ENCODE measurements at places on chromosomes 12 and 14. TPM values are rescaled to one million over a fixed set of nuclear protein-coding genes. Genes with fewer than 3 reads are reported as not detected.

- DNase-seq = no peak
- peaks cover 9% of the 10 kb centered on the region for H3K4me1 ChIP-seq
- no peak overlapping the region for H3K27ac ChIP-seq
- H3K27me3 ChIP-seq = peaks cover 4% of the 10 kb centered on the region
Measured at GRCh38 chr14:65169351-65169750, 67.0 kb upstream of the MAX start.

DNA sequence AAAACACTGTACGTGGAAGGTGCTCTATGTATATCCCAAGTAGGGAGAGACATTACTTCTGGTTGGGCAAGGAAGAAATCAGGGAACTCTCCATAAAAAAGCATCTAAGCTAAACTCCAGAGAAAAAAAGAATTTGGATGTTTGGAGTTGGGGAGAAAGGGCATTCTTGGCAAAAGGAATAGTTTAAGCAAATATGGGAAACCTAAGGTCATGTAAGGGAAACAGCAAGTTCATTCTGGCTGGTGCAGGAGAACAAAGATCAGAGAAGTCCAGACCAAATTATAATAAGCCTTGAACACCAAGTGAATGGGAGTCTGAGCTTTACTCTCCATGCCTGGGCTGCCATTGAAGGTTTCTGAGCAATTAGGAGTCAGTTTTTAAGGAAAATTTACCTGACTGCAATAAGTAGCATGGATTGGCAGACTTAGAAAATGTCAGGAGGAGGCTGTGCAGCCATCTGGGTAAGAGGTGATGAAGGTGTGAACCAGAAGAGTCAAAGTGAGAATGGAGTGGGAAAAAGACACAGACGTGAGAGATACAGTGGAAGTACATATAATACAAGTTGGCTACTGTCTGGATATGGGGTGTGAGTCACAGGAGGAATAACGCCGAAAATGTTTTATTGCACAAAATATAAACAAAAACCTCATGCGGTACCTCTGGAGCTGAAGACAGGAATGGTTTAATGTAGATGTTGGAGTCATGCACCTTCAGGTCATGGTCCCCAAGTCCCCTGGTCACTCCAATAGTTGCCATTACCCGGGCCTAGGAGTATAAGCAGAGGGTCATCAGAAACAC, 222.6 kb downstream of the MON2 start:
- no peaks in the 10 kb centered on the region for H3K4me1 ChIP-seq
- no peak overlapping the region for H3K27ac ChIP-seq
- no peak overlapping the region for H3K4me3 ChIP-seq
- no peaks in the 10 kb centered on the region for H3K36me3 ChIP-seq
- no peaks in the 10 kb centered on the region for H3K27me3 ChIP-seq

- no peaks in the 10 kb centered on the region for H3K36me3 ChIP-seq
- H3K27me3 ChIP-seq = peaks cover 57% of the 10 kb centered on the region
- no peak overlapping the region for H3K27ac ChIP-seq
- peaks cover 17% of the 10 kb centered on the region for H3K4me1 ChIP-seq
Measured at GRCh38 chr12:102961466-102961855, 4.0 kb downstream of the ASCL1 start.

DNA sequence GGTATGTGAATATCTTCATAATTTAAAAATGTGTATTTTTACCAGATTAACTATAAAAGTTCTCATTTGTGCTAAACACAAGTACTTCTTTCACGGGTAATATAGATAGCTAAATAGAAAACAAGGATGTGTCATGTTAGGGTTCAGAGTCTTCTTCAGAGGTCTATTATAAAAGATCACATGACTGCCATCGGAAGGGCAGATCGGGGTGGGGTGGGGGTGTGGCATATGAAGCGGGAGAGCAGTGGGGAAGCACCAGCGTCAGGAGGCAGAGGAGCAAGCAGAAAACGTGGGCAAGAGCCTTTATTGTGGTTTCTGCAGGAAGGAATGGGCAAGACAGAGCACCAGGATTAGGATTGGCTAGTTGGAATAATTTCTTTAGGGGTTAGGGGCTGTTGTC, 63.7 kb upstream of the DNM1L start:
- no peaks in the 10 kb centered on the region for H3K27me3 ChIP-seq
- H3K4me3 ChIP-seq = no peak overlapping the region
- no peak for DNase-seq

- no peaks in the 10 kb centered on the region for H3K27me3 ChIP-seq
- DNase-seq = no peak
- no peaks in the 10 kb centered on the region for H3K36me3 ChIP-seq
Measured at GRCh38 chr14:79442786-79443185, 768.5 kb downstream of the DIO2 start.

- no peaks in the 10 kb centered on the region for H3K4me1 ChIP-seq
- no peak overlapping the region for H3K4me3 ChIP-seq
- no peaks in the 10 kb centered on the region for H3K27me3 ChIP-seq
- no peak overlapping the region for H3K27ac ChIP-seq
- H3K36me3 ChIP-seq = no peaks in the 10 kb centered on the region
Measured at GRCh38 chr14:33610121-33610520, 340.8 kb downstream of the EGLN3 start.

DNA sequence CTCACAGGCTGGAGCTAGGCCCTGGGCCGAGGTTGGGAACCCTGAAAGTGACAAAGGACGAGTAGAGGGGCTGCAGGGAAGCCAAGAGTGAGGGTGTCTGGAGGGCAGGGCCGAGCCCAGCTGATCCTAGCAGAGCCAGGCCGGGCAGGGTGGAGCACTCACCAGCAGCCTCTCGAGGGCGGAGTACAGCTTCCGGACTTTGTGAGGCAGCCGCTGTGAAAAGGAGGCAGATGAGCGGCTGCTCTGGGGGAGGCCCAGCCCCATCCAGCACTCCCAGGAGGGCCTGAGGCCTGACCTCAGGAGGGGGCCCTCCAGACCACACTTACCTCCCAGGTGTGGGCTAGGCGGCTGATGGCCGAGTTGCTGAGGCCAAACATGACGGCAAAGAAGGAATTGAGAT, 14.7 kb upstream of the ENDOU start:
- no peaks in the 10 kb centered on the region for H3K36me3 ChIP-seq
- no peaks in the 10 kb centered on the region for H3K27me3 ChIP-seq
- peaks cover 16% of the 10 kb centered on the region for H3K4me1 ChIP-seq
- H3K27ac ChIP-seq = no peak overlapping the region
- DNase-seq = no peak

SLC6A12 gene
- not detected for total RNA-seq

Data from CD4-positive, CD25-positive, alpha-beta regulatory T cell (primary cell).